ENCODE measurements at places on chromosomes 3 and 15.

- no peak for DNase-seq
Observed at GRCh38 chr3:161475905-161476304, 20.7 kb upstream of the OTOL1 start.

- DNase-seq: no peak
Observed at GRCh38 chr3:5212628-5213573, 25.4 kb downstream of the EDEM1 start.

DNA sequence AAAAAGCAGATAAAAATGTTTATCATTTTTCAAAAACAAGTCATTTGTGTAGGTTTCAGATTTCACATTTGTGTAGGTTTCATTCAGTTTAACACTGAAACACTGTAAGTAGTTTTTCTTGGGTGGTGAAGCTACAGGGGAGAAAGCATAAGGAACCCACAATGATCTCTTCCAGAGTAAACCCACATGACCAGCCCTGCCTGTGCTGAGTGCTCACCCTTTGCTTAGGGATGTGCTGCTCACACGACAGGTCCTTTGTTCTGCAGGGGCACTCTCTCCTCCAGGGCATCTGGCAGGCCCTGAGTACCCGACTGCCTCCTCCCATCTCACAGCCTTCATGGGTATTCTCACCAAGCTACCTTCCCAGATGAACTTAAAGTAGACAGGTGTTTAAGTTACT, 28.9 kb downstream of the ZXDC start:
- no peak for DNase-seq

GRCh38 chr3:52249683-52250082, 4.1 kb downstream of the PPM1M start:
- no peak for DNase-seq

DNA sequence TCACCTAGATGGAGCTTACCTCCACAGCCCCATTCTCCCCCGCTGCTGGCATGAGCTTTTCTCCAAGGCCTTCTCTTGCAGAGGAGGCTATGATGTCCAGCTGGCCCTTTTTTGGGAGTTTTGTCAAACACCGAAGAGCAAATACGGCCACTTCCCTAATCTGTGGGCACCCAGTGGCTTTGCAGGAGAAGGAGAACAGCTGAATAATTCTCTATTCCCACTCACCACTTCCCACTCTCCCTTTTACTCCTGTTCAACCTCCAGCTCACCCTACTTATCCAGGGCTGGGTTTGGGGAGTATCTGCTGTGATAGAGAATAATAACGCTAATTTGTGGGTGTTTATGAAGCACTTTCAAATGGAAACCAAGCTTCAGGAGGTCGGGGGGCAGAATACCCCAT, 93.0 kb downstream of the AAGAB start:
- no peak for DNase-seq

GRCh38 chr3:2879023-2879422, 231.2 kb downstream of the IL5RA start:
- no peak for DNase-seq

DNA sequence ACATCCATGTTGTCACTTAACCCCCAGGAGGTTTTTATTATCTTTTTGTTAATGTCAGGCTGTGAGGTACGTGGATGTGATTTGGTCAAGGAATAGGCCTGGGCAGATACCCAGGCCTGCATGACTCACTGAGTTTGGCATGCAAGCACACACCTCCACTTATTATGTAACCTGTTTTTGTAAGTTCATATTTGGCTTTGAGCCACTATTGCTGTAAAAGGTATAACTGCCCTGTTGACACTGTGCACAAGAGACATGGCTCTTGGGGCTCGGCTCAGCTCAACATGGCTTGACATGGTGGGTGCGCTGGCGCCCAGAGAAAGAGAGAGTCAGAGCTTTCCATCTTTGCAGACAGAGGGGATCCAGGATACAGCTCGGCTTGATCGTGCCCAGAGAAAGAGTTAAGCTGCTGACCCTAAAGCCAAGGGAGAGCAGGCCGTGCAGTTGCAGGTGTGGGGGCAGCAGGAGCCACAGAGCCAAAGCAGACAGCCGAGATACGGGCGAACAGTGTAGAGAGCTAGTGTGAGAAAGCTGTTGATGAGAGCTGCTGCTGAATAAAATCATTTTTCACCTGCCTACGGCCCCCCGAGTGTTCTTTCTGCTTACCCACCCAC, 67.9 kb upstream of the UNC13C start:
- no peak for DNase-seq

- no peak for DNase-seq
Observed at GRCh38 chr3:124362455-124362854, 367.8 kb upstream of the UMPS start.

DNA sequence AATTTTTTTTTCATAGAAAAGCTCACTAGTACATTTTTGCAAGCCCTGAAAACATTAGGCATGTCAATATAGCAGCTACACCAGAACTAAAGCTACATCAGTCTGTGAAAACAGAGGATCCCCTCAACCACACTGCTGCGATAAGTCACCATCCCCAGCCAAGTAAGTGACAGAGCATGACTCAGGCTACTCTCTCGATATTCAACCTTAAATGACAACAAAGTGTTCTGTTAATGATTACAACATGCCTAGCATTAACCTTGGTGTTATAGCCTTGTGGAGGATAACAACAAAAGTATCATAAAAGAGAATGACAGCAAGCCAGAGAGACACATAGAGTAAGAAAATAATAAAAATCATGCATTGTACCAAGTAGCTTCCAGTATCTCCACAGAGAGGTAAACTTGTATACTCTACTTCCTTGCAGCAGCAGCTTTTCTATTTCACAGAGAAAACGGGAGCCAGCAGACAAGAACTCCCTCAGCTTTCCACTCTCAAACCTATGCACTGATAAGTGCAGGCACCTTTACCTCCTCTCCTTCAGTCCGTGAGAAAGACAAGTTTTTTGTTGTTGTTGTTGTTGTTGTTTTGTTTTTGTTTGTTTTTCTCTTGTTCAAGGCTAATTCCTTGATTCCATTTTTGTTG, 76.6 kb downstream of the GBE1 start:
- DNase-seq: no peak

- DNase-seq: no peak
Observed at GRCh38 chr3:72907731-72908620, 20.1 kb downstream of the GXYLT2 start.

DNA sequence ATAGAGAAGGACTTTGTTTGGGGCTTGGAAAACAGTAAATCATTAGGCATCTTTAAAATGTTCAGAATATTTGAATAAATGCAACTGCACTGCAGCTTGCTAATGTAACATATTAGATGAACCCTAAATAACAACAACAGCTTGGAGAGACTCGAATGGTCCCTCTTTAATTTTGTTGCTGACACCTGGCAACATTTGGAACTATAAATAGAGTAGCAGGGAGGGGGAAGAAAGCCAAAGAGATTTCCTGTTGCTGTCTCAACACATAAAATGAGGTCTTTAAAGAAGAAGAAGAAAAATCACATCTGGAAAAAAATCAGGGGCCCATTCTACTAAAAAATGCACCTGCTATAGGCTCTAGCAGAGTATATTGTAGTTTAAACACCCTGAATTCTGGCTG, 49.9 kb upstream of the DPPA4 start:
- DNase-seq: no peak

GRCh38 chr3:156837115-156837514, 11.0 kb downstream of the LEKR1 start:
- no peak for DNase-seq

GRCh38 chr3:152400887-152401286, 132.2 kb downstream of the MBNL1 start:
- no peak for DNase-seq

GRCh38 chr3:54421943-54422342, 299.6 kb downstream of the CACNA2D3 start:
- DNase-seq: no peak

- no peak for DNase-seq
Observed at GRCh38 chr15:39752991-39753390, 29.6 kb downstream of the FSIP1 start.

DNA sequence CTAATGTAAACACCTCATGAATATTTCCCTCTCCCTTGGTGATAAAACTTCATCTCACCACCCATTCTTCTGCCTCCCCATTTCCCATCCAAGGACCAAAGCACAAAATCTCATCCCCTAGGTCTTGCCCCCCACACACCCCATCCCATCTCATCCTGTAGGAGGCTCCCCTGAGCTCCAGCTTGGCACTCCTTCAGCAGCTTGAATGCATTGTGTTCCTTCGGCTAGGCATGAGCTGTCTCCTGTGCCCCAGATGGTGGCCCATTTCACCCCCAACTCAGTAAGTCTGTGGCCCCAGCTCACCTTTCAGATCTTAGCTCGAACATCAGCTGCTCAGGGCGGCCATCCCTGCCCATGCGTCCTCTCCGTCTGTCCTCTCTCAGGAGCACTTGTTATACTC, 203.6 kb upstream of the NR2F2 start:
- no peak for DNase-seq

- no peak for DNase-seq
Observed at GRCh38 chr3:170397685-170398084, 21.0 kb upstream of the CLDN11 start.

DNA sequence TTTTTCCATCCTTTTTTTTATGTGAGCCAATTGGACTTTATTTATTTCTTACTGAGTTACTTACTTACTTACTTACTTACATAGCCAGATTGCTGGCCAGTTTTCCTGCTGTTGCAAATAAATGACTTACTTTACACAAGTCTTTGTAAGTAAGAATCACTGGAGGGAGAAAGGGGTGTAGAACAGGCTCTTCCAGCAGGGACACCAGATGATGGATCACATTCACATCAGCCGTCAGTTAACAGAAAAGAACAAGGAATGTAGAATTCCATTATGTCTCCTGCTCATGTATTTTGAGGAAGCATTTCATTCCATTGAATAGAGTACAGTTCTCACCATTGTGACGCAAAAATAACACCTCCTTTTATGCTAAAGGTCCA, 188.6 kb downstream of the FNDC3B start:
- no peak for DNase-seq

- DNase-seq: no peak
Observed at GRCh38 chr3:17847156-17847555, 104.7 kb upstream of the TBC1D5 start.

DNA sequence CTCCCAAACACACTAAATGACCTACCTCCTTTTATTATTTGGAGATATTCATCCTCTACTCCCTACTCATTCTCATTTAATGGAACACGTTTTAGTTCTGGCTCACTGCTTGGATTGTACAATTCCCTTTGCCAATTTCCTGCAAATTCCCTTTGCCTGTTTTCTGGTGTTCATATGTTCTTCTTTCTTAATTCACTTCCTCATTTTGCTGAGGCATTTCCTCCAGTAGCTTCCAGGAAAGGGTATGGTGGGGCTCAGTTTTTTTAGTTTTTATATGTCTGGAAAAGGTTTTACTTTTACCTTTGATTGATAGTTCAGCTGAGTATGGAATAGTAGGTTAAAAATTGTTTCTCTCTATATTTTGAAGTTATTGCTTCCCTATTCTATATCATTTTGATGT, 143.6 kb upstream of the GOLIM4 start:
- no peak for DNase-seq

DNA sequence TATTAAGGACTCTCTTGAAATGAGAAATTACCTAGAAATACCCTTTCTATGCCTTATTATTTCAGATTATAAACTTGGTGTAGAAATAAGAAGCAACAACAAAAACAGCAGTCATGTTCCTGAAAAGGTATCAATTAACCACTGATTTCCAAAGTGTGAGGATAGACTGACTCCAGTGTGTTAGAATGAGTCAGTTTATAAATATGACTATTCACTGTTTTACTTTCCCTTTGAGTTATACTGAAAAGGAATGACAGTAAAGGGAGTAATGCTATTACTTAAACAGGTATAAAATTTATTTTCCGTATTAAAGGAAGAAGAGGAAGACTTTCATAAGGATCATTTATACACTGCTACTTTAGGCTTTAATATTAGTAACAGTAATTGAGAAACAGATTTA, 12.9 kb downstream of the GMNC start:
- DNase-seq: no peak

- no peak for DNase-seq
Observed at GRCh38 chr3:194251891-194252560, 99.1 kb downstream of the CPN2 start.

DNA sequence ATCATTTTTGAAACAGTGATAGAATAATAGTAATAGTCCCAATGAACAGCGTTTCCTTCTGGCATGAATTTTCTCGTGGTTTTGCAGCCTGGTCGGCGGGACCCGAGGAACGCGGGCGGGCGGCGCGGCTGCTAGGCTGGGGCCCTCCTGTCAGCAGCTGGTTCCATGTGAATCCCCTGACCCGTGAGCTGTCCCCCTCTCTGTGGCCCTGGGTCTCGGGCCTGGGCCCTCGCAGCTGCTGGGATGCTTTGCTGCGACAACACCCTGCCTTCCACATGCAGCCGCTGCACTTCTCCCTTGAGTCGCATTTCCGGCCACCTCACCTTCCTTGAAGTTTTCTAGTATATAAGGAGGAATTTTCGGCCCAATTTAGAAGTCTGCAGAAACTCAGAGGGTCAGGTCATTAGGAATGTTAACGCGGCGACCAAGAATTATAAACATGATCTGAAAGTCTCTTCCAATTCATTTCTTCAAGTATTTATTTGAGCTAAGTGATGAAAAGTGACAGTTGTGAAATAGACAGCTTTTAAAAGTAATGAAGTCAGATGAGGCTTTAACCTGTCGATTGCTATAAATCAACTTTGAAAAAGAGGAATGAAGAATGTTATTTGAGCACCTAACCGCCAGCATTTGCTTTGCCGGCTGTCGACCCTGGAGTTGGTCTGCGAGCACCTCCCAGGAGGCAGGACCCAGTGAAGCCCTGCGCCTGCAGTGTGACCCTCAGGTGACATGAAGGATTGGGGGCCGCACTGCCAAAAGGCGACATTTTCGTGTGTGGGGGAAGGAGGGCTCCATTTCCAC, 27.7 kb downstream of the NR2F2 start:
- no peak for DNase-seq

DNA sequence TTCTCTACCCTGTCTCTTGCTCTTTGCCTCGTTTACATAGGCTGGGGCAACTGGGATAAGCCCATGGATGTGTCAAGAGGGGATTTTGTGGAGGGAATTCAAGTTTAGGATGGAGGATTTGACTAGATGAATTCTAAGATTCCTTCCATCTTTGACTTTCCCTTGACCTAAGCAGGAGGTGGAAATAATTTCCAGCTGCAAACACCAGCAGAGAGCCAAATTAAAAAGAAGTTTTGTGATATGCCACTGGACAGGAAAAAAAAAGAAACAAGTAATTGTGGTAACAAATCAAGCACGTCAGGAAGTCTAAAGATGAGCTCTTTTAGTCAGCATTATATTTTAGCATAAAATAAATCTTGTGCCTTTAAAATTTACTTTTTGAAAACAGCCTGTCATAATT, 49.8 kb downstream of the KCNMB2 start:
- no peak for DNase-seq

- no peak for DNase-seq
Observed at GRCh38 chr15:69154684-69155083, 5.8 kb upstream of the GLCE start.

- DNase-seq: no peak
Observed at GRCh38 chr3:73603762-73604171, 21.0 kb downstream of the PDZRN3 start.

DNA sequence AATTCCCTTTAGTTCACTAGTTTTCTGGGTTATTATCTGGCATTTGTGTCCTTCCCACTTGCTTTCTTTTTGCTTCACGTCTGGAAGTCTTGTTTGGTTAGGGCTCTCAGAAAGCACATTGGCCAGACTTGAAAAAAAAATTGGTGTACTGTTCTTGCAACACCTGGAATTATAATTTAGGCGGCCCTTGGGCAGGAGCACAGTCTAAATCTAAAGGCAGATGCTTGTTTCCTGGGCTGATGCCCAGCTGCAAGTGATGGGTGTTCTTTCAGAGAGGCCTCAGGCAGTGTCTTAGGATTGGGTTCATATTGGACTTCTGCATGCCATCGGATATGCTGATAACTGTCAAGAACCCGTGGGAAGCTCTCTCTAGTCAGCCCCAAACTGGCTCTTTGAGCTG, 521.5 kb downstream of the PDCD6IP start:
- no peak for DNase-seq

All from mesothelial cell of epicardium (in vitro differentiated cells).